ENCODE measurements at places on chromosomes 5 and 9.

- DNase-seq, result no peak
These were observed 99.6 kb upstream of the PHYKPL start for GRCh38 chr5:178332210-178332641.

DNA sequence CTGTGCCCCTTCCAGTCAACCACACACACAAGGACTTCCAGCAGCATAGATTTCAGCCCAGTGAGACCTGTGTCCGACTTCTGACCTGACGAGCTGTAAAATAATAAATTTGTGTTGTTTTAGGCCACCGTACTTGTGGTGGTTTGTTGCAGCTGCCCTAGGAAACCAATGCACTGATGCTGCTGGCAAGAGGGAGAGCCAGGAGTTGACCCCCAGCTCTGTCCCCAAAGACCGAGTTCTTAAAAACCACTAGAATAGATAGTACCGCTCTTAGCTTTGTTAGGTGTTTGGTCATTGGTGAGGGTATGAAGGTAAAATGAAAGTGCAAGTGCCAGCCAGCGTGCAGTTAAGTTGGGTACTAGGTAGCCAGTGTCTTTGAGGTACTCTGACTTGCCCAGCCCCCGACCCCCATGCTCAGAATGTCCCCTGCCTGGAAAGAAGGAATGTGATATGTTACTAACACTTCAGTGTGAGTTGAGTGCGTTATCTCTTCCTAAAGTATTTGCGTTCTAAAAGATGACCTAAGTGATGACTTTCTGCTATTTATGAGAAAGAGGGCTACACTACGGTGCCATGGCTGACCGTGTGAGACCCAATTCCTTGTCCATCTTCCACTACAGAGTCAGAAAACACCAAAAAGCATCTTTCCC lies 185.6 kb downstream of the AOPEP start:
- DNase-seq, result no peak

DNA sequence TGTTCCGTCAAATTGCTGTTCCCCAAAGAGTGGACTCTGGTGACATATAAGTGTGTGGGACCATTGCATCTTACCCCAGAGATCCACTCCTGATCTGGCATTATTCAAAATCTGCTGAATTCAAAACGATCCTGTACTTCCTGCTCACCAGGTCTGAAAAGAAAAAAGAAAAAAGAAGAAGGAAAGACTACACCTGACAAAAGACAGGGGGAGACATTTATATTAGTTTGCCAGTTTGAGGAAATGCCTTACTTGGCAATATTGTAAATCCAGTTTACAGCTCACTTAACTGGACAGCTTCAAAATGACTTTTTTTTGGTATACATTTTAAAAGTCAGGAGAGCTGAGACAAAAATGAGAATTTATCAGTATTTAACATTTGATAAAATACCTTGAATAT lies 15.0 kb upstream of the GRHPR start:
- DNase-seq, result no peak

- no peak for DNase-seq
These were observed 56.6 kb downstream of the ZNF510 start for GRCh38 chr9:96721303-96721702.

DNA sequence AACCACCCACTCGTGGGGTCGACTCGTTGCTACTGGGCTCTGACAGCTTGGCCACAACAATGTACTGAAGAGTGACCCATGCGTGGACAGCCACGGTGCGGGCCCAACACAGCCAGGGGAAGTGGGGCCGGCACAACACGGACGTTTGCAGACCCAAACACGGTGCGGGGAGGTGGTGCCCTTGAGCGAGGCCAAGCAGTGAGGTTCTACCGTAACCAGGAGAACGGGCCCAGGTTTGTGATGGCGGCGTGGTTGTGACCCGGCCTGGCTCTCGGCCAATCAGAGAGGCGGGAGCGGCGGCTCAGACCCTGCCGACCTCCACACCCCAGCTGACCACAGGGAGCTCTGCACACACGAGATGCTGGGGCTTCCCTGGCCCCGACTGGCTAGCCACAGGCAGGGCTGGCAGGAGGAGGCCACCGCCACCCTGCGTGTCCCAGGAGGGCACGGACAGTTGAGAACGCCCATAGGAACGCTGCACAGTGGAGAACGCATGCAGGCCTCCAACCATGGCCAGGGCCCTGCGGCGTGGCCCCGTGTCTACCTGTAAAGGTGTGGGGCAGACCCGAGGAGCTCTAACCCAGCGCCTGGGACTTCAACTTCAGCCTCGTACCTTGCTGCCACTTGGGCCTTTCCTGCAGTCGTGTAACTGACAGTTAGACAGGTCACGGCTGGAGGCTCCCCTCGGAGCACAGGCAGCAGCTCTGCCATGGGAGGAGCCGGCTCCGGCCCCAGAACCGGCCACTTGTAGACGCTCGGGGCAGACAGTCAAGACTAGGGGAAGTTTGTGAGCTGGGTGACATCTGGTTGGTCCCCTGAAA lies 13.7 kb downstream of the BRD3 start:
- no peak for DNase-seq

Measured in COLO829 (cell line).